Left kidney (tissue), 8 donors: ENCODE measurements at places on chromosomes 7 and 10. TPM values are rescaled to one million over a fixed set of nuclear protein-coding genes. Genes with fewer than 3 reads are reported as not detected.
A peak's percentile ranks its signal among the peaks of the same experiment; 100 is the strongest.

- no peak for DNase-seq
Measured at GRCh38 chr10:20771051-20771450, 126.1 kb downstream of the NEBL start.

DNA sequence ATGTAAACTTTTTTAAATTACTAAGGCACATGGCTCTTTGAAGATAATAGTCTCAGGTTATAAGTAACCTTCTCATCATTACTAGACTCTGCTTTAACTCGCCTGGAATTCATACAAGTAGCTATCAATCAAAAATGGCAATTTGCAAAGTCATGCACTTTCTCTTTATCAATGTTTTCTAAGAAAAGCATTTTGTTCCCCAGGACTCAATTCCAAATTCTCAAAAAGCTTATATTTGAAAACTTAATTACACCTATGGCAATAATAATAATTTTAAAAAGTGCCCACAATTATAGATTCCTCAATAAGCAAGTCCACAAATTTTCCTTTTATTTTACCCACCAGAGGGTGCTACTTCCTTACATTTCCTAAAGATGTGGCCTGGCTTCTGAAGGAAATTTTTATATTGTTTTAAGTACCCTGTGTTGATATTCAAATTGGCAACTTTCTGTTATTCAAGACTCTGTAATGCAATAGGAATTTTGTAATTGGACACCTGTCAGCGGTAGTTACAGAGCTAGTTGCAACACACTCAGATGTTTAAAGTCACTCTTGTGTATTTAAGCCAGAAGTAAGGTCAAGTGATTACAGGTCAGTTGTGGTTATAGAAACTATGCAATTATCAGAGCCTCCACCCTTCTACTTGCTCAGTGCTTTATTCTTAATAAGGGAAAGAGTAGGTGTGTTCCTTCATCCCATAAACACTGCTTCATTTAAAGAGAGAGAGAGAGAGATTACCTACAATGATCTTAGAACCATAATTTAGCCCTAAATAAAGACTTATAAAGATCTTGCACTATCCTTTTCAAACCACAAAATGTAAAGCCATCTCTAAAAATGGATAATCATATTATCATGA is 47.1 kb upstream of the HYAL4 start:
- peak; percentile 60 for DNase-seq

DNA sequence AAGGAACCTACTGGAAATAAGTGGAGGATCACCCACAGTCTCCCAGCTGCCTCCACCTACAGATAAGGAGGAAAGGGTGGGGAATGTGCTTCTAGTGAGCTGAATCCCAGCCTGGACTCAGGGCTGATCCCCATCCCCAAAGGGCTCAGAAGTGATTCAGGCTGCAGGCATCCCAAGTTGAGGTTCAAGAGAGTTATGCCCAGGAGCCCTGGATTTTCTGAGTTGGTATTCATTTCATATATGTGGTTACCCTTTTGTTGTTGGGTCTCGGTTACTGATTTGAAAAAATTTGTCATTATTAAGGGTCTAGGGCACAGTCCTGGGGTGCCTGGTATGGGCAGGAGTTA is 30.0 kb upstream of the SRGN start:
- DNase-seq = no peak

DNA sequence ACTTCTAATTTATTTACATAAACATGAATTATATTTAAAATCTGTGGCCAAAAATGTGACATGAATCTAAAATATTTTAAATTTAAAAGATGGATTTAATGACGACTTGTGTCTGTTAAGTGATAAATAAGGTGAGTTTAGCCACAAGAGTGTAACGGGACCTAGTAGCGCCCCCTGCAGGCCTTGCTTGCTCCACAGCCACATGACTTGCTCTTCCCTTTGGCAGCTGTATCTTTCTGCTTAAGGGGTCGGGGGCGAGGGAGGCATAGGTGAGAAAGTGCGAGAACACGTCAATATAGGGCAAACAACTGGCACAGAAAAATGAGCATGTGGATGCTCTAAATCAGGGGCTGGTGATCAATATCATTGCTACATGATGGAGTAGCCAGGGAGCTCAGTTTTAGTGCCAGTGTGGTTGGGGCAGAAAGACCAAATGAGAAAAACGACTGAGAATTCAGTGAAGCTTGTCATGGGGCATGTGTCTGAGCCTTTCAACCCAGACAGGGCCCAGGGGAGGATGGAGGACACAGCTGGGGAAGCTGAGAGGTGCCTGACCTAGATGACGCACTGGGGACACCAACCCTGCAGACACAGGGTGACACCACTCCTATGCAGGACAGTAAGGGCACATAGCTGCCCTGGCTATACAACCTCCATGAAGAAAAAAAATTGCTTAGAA is 49.8 kb downstream of the PAXIP1 start:
- peak; percentile 3 for DNase-seq

The CTTNBP2 gene
- 39.3 TPM for polyA plus RNA-seq

- DNase-seq = no peak
Measured at GRCh38 chr7:137878333-137878961, 31.7 kb upstream of the DGKI start.

GRCh38 chr10:64023926-64024470 is 502.8 kb downstream of the REEP3 start:
- DNase-seq = no peak

- peak; percentile 52 for DNase-seq
Measured at GRCh38 chr7:815284-816216, 16.7 kb upstream of the SUN1 start.

The ZNF680 gene
- polyA plus RNA-seq = 22.8 TPM

GRCh38 chr7:80623503-80624252 is 14.8 kb upstream of the CD36 start:
- no peak for DNase-seq

- no peak for DNase-seq
Measured at GRCh38 chr7:134018306-134018705, 108.8 kb upstream of the LRGUK start.

The VWC2 gene
- polyA plus RNA-seq = 1.1 TPM

DNA sequence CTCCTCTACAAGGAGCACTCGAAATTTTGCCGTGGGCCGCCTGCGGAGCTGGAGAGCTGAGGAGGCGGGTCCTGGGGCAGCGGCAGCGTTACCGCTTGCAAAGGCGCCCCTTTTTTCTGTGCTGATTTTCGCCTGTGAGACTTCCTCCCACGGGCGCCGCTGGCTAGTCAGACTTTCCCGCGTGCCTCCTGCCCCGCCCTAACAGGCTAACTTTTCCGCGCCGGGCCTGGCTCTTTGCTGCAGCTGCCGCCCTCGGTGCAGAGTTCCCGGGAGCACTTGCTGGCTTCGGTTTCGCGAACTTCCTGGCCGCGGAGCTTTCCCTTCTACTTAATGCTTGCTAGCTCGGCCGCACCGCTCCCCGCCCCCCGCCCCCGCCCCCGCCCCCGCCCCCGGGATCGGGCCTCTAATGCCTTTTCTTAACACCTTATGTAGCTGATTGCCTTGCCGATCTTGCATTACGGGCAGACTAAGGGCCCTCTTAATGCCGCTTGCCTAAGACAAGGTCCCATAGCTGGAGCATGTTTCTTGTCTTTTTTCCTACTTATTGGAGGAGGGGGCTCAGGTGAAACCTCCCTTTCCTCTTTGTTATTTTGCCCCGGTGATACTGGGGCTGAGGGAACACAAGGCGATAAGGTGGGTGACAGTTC is 37.9 kb upstream of the RASGEF1A start:
- no peak for DNase-seq

The A1CF gene
- 9.9 TPM for polyA plus RNA-seq

The ZC3HAV1L gene
- polyA plus RNA-seq = 29.3 TPM

- DNase-seq = no peak
Measured at GRCh38 chr7:81549484-81550016, 220.3 kb downstream of the HGF start.

DNA sequence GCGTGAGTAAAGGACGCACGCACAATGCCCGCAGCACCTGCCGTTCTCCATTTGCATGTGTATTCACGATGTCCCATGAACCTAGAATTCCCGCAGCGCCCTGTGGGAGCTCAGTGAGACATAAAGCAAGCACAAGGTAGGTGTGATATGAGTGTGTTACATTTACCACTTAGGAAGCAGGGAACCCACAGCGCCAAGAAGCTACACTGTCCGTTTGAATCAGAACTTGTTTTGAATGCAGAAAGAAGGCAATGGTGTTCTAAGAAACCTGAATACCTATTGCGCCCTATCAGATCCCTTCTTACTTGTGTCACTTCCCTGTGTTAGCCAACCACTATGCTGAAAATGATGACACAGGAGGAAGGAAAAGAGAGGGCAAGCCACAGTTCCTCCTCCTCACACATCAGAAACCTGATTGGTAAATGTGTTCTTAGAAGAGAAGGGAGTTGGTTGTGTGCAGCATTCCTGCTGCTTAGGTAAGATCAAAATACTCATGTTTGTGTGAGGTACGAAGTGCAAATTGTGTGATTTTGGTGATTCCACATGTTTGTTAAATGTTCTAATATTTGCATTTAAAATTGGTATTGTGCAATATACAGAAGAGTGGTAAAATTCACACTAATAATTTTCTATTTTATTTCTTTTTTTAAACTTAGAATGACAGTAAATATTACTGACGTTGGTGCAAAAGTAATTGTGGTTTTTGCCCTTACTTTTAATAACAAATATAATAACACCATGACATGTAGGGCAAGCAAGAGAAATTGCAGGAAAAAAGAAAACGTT is 185.4 kb downstream of the SEC23IP start:
- no peak for DNase-seq

The RAPGEF5 gene
- polyA plus RNA-seq = 37.6 TPM

- no peak for DNase-seq
Measured at GRCh38 chr10:99742254-99742653, 10.2 kb downstream of the CUTC start.

GRCh38 chr7:20226860-20227259 is 9.7 kb upstream of the MACC1 start:
- no peak for DNase-seq

DNA sequence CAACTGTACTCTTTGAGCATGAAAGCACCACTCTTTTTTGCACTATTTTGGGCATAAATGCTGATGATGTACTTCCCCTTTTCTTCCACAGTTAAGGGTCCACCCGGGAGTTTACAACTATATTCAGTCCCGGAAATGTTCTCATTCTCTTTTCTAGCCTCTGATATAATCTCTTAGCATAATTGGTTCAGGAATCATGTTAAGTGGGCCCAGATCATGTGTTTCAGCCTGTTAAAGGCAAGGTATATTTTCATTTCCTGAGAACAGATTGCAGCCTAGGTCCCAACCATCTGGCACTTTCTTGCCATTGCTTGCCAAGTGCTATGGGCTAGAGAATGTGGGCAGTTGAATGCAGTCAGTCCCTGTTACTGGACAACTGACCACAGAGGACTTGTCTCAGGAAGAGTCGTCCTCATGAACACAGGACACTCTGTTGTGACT is 111.4 kb upstream of the GLCCI1 start:
- no peak for DNase-seq

The SPDYE6 gene
- 6.3 TPM for polyA plus RNA-seq

The MBL2 gene
- polyA plus RNA-seq = not detected

GRCh38 chr10:84876116-84876999 is 548.0 kb downstream of the CCSER2 start:
- DNase-seq = no peak

The VPS37D gene
- polyA plus RNA-seq = 9.4 TPM

The PNLIP gene
- not detected for polyA plus RNA-seq

The FOXI2 gene
- 1.2 TPM for polyA plus RNA-seq

- DNase-seq = no peak
Measured at GRCh38 chr10:57959318-57960006, 308.2 kb downstream of the IPMK start.

The ZNF282 gene
- 25.2 TPM for polyA plus RNA-seq

- DNase-seq = no peak
Measured at GRCh38 chr10:17175551-17175950, 25.9 kb downstream of the TRDMT1 start.

The RAB19 gene
- 2.9 TPM for polyA plus RNA-seq

GRCh38 chr10:121183236-121183635 is 332.1 kb downstream of the WDR11 start:
- DNase-seq = no peak

The LDB3 gene
- 1.2 TPM for polyA plus RNA-seq

DNA sequence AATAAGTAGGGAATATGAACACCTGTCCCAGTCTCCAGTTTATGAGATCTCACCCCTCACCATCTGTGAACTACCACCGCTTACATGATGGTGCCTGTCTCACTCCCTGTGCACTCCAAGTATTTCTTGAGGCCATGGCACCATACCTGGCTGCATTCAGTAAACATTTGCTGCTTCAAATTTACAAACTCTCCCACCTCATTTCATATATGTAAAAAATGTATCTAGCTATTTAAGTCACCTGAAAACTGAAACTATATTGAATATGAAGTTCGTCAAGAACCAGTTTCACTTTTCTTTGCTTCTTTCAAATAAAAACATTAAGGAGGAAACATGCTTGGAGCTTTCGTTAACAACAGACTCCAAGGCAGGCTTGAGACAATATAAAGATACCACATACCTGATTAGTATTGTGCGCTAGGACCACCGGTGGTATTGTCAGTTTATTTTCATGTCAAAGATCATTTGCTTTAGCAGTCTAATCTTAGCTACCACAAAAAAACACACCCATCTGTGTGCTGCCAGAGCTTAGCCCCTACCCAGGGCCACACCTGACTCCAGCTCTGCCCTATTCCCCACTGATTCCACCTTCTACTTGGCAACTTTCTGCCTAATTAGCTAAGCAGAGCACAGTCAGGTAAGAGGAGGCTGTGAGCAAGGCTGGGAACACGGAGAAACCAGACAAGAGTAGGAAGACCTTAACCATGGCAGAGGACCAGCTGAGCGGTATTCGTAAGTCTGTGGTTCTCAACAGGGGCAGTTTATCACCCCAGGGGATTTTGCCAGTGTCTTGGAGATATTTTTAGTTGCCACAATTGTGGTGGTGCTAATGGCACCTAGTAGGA is 92.0 kb downstream of the ZFAND4 start:
- DNase-seq = no peak

DNA sequence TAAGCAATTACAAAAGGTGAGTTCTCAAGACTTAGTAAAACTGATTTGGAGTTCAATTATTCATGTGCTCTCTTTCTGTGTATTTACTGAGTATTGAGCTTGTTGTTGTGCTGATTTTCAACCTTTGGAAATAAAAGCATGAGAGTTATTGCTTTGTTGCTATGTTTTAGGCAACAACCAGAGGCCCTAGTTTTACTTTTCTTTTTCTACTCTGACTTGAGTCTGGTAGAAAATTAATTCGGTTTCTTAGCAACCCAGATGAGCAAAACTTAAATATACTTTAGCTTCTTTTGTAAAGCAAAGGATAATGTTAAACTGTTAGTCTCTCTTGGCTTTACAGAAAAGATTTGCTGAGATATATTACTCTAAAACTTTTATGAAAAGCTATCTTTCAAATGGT is 66.4 kb upstream of the SCIN start:
- peak; percentile 19 for DNase-seq
